Uterus (tissue), 4 donors: ENCODE measurements at places on chromosomes 4 and X. TPM values are rescaled to one million over a fixed set of nuclear protein-coding genes. Genes with fewer than 3 reads are reported as not detected.

GRCh38 chr4:127015667-127016117 lies 617.1 kb upstream of the INTU start:
- DNase-seq: no peak

- DNase-seq: no peak
Measured at GRCh38 chr4:139265654-139266053, 14.4 kb downstream of the MGARP start.

DNA sequence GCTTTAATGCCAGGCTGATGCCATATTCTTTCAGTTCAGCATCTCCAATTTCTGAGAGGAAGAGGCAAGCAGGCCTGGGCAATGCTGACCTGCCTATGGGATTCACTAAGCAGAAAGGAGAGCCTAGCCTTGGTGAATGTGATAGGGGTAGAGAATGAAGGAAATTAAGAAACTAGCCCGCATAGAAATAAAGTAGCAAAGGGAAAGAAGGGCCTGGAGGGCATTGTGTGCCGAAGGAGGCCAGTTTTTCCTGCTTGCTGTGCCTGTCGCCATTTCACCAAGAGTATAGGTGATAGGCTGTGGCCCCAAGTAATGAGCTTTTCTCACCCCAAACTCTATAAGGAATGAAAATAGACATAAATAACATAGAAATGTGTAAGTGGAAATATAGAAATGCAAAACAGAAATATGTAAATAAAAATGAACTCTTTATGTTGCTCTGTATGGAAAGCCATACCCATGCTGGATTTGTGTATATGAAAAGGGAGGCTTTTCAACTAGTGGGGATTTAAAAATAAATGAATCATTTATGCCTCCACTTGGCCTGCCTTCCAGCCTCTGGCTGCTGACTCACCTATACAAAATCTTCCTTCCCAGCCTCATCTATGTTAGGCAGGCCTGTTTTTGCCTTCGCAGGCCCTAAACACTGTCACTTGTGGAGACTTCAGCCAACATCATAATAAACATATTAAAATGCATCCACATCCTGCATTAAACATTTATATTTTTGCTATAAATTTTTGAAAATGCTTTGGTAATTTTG lies 5.1 kb upstream of the OCRL start:
- DNase-seq: no peak

DNA sequence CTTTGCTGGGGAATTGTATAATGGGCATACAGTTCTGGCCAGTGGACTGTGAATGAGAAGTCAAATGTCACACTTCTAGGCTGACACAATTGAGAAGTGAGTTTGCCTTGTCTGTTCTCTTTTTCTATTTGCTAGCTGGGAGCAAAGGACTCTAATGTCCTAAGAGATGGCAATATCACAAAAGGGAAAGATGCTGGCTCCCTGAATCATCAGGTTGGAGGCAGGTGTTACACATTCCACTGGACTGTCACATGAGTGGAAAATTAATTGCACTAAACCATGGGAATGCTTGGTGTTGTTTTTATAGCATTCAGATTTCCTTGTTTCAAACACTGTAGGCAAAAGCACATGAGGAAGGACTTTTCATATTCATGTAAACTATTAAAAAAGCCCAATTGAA lies 388.3 kb downstream of the ADAM29 start:
- no peak for DNase-seq

Gene SLITRK2
- not detected for total RNA-seq

Gene ABHD18
- 10.5 TPM for total RNA-seq

Gene PITX2
- 0.14 TPM for total RNA-seq
